DMS153 (cell line): ENCODE measurements at places on chromosomes 5 and 9.

DNA sequence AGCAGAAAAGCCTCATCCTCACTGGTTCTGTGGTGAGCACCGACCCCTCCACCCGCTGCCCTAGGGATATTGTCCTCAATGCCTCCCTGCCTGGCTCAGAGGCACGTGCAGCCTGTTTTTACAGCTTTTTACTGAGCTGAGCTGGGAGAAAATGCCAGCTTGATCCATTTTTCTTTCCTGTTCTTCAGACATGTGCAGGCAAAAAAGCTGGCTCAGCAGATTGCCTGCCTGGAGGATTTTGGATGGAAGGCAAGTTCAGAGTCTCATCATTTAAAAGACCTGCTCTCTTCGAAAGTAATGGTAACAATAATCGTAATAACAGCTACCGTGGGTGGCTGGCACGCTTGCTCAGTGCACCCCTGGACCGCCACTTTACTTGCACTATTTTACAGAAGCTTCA is 135.0 kb upstream of the SMIM23 start:
- no peak for DNase-seq

- DNase-seq, result no peak
These were observed 955 bp downstream of the QRFP start for GRCh38 chr9:130895481-130896232.

- DNase-seq, result no peak
These were observed 26.8 kb downstream of the YIPF5 start for GRCh38 chr5:144143625-144144024.

- DNase-seq, result no peak
These were observed 139.0 kb downstream of the ARHGEF28 start for GRCh38 chr5:73764996-73765395.

- DNase-seq, result no peak
These were observed 165.9 kb downstream of the DENND1A start for GRCh38 chr9:123763910-123764588.

GRCh38 chr5:55520117-55520839 is 14.5 kb downstream of the PLPP1 start:
- DNase-seq, result no peak

DNA sequence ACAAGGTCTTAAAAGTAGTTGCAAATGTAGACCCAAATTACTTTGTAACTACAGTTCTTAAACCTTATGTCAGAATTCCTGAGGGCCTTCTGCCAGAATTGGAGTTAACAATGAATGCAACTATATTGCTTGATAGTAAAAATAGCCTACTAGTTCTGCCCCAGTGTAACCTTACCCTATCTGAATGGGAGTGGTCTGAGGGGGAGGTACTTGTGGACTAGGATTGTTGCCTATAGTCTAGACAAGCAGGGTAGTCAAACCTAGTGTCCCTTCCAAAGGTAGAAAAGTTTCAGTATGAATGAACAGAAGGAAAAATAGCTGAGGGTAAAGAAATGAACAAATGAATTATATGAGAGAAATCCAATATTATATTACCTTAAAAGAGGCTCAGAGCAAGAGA is 242.2 kb downstream of the PJA2 start:
- DNase-seq, result no peak

- no peak for DNase-seq
These were observed 76.7 kb upstream of the IL6ST start for GRCh38 chr5:56071470-56071869.

DNA sequence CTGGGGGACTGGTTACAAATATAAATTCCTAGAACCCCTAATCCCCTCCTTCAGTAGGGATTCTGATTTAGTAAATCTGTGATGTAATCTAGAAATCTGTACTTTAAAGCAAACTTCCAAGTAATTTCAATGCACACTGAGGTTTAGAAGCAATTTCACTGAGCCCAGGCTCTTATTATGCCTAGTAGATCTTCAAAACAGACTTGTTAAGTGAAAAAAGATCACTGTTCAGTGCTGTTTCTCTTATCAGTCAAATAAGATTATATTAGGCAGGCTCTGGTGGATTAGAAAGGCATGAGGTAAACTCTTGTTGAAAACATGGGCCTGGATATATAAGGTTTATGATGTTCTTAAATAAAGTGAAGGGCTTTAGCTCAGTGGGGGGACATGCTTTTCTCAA is 293.9 kb downstream of the ADGRV1 start:
- DNase-seq, result no peak

DNA sequence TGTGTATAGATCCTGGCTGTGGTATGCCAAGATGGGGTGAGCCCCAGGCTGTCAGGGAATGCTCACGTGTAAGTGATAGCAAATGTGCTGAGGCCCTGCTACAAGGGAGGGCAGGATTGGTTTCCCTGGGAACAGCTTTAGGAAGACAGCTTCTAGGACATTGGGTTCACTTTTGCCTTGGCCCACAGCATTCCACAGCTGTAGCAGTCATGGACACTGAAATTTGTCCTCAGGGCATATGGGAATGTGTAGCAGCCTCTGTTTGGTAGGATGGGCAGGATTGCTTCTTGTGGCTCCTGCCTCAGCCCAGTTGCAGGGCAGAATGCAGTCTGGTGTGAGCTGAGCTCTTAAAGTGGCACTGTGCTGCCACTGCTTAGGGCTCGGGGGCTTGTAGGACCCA is 1061.7 kb upstream of the WWC1 start:
- DNase-seq, result no peak

DNA sequence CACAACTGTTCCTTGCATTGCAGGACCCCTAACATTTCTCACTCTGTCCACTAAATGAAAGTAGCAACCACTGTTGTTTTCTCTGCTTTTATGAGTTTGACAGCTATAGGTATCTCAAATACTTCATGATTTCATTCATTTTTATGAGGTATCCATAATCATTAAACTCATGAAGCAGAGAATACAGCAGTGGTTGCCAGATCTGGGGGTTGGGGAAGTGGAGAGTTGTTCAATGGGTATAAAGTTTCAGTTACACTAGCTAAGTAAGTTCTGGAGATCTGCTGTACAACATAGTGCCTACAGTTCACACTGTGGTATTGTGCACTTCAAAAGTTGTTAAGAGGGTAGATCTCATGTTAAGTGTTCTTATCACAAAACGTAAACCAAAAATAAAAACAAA is 23.4 kb upstream of the CAMK4 start:
- DNase-seq, result no peak

- DNase-seq, result no peak
These were observed 766 bp upstream of the LRRC26 start for GRCh38 chr9:137170486-137171148.

DNA sequence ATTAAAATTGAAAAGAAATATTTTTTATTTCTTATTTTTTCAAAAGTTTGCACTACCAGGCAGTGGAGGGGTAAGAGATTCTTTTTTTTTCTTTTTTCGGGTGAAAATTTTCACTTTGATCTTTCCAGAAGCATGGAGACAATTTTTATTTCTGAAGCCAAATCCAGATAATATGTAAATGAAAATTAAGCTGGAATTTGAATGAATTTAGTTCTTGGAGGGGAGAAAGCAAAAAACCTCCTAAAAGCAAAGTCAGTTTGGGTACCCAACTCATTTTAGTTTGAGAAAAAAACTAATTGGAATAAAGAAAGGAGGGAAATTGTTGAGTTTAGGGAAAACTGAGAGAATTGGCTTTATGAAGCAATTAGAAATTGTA is 872 bp downstream of the ZNF618 start:
- no peak for DNase-seq

- no peak for DNase-seq
These were observed 104.9 kb downstream of the PAM start for GRCh38 chr5:102860035-102860434.

DNA sequence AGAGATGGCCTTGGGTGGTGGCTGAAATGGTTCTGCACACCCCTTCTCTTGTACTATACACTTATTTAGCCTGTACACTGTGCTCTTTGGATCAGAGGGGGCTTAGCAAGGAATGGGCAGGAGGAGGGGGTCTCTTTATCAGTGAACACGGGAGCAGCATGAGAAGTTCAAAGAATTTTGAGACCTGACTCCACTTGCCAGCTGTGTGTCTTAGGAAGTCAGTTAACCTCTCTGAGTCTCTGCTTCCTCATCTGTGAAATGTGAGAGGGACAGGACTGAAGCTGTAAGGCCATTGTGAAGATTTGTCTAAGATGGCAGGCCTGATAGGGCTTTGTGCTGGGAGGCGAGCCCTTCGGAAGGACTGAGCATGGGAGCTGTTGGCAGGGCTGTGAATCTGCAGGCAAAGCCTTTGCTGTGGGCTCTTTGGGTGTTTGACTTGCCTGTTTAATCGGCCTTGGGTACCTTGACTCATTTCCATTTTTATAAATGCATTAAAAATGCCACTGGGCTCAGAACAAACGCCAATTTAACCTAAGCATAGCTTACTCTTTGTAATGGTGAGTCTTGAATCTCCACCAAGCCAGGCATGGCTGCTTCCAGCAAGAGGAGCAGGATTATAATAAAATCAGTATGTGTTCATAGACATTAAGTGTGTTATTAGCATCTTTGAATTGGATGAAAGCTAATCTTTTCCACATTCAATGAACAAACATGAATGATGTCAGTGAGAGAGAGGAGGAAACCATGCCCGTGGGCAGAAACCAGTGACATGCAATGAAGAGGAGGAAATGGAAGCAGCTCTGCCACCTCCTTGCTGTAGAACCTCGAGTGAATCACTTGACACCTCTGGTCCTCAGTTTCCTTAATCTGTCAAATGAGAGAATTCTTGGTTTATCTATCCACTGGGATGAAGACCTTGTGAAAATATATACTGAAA is 89.4 kb downstream of the MACROH2A1 start:
- DNase-seq, result no peak

- no peak for DNase-seq
These were observed 38.2 kb downstream of the ETF1 start for GRCh38 chr5:138504799-138505198.

- no peak for DNase-seq
These were observed 17.6 kb downstream of the NREP start for GRCh38 chr5:111739416-111739815.

GRCh38 chr5:151751091-151751490 is 7.3 kb downstream of the ATOX1 start:
- no peak for DNase-seq

DNA sequence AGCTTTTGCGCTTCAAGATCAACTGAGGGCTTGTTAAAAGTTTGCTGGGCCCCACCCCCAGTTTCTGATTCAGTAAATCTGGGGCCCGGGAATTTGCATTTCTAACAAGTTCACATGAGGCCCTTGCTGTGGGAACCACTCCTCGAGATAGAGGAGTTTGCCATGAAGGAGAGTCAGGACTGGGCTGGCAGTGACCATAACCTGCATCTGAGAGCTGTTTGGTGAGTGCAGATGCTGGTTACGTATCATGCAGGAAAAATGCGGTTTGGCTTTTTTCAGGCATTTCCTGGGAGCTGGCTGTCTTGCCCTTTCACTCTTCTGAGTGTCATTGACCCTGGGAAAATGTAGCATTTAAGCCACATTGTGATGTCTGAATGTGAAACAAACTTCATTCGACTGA is 9.4 kb upstream of the ANGPTL2 start:
- no peak for DNase-seq

- no peak for DNase-seq
These were observed 7.3 kb downstream of the FOXI1 start for GRCh38 chr5:170112876-170113521.

DNA sequence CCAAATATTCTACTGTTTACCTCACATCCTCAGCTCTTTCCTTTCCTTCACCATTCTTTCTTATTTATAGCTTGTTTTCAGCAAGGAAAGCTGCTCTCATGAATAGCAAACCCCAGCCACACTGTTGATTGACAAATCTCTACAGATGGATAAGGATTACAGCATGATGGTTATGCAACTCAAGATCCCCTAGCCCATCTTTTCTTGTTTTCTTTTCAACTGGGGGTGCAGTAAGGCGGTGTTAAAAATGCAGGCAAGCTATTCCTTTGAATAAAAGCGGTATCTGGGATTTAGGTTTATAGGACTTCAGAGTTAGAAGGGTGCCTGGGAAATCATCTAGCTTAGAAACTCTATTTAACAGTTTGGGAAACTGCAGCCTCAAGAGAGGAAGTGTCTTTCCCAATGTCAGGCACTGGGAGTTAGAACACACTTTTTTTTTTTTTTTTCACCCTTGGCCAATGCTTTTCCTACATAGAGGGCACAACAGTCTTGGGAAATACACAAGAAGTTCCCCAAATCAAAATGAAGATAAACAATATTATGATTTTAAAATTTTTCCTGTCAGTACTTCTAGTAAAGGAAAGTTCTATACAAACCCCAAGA is 2.6 kb downstream of the SPARC start:
- DNase-seq, result no peak

GRCh38 chr9:107991581-107991980 is 502.0 kb upstream of the KLF4 start:
- no peak for DNase-seq

DNA sequence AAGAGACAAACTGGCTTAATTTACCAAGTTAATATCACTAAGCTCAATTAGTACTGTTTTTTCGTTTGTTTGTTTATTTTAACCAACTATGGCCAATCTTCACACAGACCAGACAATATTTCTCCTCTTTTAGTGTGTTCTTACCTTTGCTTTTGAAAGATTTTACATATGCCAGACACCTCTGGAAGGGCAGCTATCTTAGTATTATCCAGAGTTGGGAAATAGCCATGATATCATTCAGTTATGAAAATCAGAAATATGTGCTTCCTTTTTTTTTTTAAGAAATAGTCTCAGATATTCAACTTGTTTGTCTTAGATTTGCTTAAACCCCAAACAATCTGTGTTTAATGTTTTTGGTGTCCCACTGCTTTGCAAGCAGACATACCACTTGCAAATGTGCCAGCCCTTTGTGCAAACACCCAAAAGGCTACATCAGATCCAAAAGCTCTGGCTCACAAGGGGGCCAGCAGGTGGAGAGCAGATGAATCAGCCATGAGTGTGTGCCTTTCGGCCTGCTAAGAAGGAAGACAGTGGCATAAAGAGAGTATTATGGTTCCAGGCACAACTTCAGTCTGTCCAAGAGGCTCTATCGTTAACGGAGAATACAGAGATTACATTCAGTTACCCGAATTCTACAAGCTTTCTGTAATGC is 147.6 kb downstream of the EFNA5 start:
- DNase-seq, result no peak

- DNase-seq, result no peak
These were observed 10.4 kb upstream of the ZNF354B start for GRCh38 chr5:178849316-178849715.

- no peak for DNase-seq
These were observed 91.7 kb upstream of the SHB start for GRCh38 chr9:38160613-38161215.

DNA sequence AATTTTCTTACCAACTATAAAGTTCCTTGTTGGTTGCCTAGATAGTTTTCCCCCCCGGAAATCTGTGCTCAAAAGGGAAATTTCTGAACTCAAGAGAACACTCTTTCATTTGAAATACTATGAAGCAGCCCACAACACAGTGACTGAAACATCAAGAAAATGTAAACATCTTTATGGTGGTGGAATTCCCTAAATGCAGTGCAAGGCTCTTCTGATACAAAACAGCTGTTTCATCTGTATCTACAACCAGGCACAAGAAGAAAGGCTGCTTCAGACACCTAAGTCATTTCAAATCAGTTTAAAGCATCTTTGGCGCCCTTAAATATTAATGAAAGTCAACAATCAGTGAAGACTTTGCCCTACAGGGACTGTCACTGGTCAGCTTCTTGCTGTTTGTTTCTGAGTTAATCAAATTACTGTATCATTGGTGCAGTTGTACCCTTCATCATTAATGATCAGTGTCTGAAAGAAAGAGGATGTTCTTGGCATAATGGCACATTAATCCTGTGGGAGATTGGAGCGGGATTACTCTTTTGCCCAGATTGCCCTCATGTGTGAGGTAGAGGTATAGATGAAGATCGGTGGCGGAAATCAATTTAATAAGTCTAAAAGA is 947.0 kb downstream of the NR2F1-AS1 start:
- DNase-seq, result no peak

- no peak for DNase-seq
These were observed 1259.8 kb downstream of the PTPRD start for GRCh38 chr9:9352877-9353481.
